Vagina (tissue), 2 donors: ENCODE measurements at places on chromosomes 5 and 9. TPM values are rescaled to one million over a fixed set of nuclear protein-coding genes. Genes with fewer than 3 reads are reported as not detected.

C5orf34 gene
- not detected for total RNA-seq

UNC13B gene
- 20.4 TPM for total RNA-seq

ESM1 gene
- not detected for total RNA-seq

GPRIN1 gene
- total RNA-seq: 0.49 TPM

NIM1K gene
- total RNA-seq: not detected

PHF24 gene
- total RNA-seq: 0.25 TPM
